ENCODE measurements at places on chromosomes 4 and X.

DNA sequence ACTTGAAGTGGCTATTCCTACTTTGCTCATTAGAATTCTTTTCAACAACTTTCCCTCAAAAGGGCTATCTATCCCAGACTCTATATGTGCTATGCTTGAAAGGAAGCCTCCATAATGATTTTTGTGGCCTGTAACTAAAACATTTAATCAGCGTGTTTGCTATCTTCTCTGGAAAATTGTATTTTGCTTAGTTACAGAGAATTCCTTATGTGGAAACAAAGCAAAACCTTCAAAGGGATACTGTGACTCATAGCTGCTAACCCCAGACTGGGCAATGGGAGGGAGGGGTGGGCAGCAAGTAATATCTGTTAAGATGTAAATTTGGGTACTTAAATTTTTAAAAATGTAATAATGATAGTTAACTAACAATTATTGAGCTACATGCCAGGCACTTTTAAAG is 3.7 kb downstream of the SLC25A14 start:
- DNase-seq, result peak; percentile 11

- no peak for DNase-seq
Measured at GRCh38 chrX:38937926-38938325, 136.7 kb downstream of the MID1IP1 start.

- DNase-seq, result peak; percentile 49
Measured at GRCh38 chrX:111869639-111870034, 6.3 kb upstream of the TRPC5OS start.

- peak; percentile 57 for DNase-seq
Measured at GRCh38 chrX:15930585-15930984, 76.0 kb upstream of the AP1S2 start.

DNA sequence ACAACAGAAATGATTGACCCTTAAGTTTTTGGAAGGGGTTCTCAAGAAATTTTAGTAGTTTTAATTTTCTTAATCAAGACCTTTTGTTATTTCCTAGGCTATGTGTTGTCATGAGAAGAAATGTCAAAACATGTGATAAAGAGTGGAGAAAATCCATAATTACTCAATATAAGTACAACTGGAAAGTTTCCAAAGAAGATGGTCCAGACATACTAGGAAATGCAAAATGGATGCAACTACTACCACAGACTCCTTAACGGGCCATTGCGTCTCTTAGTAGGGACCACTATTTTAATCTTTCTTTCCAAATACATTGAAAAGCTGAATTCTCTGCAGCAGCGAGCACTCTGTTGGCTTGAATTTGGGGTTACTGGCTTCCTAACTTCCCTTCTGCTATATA is 148.8 kb downstream of the NWD2 start:
- DNase-seq, result no peak

GRCh38 chr4:84412062-84412461 is 87.0 kb downstream of the NKX6-1 start:
- DNase-seq, result no peak

GRCh38 chr4:85812776-85813175 is 337.8 kb downstream of the ARHGAP24 start:
- DNase-seq, result peak; percentile 34

DNA sequence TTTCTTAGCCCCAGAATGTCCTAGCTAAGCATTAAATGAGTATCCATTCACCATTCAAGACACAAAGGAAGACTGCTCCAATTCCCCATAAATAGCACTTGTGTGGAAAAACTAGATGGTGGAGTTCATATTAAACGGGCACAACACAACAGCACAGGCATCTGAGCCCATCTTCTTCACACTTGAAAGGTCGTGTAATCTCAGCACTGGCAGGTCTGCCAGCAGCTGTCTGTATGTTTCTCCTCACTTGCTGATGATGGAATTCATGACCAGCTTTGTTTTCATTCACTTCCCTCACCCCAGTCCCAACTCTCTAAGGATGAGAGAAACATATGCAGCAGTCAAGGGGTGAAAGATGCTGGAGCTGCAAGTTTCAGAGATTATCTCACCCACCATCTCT is 148.7 kb downstream of the AFAP1 start:
- DNase-seq, result no peak

GRCh38 chr4:71553605-71554004 is 214.8 kb downstream of the SLC4A4 start:
- peak; percentile 52 for DNase-seq

DNA sequence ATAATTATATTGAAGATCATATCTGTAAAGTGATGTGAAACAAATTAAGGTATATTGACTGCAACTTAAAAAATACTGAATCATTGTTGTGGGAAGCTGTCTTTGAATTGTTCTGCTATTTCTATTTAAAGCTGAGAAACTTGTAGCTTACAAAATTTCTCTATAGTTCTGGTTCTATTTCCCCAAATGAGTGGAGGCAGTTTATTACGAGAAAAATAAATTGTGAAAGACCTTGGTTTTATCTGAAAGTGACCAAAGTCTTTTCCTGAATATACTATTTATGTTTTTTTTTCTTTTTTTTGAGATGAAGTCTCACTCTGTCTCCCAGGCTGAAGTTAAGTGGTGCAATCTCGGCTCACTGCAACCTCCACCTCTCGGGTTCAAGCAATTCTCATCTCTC is 165.4 kb downstream of the SH3BGRL start:
- DNase-seq, result no peak

GRCh38 chr4:28709891-28710290 is 1849.2 kb downstream of the STIM2 start:
- DNase-seq, result peak; percentile 6

- DNase-seq, result no peak
Measured at GRCh38 chrX:96838537-96838936, 45.2 kb upstream of the RPA4 start.

GRCh38 chr4:121200795-121201472 is 36.8 kb upstream of the TNIP3 start:
- DNase-seq, result no peak

DNA sequence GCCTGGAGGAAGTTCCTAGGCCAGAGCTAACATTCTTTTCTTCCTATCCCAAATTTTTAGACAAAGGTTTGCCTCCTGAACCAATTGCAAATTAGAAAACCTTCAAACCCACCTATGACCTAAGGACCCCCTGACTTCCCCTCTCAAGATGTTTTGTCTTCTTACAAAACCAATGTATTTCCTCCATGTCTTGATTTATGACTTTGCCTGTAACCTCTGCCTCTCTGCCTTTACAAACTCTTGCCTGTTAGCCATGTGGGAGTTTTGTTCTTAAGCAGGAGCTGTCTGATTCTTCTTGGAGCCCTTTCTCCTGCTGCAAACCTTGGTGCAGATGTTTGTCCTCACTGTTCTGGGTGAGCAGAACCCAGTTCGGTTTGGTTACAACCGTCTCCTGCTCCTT is 222.3 kb upstream of the BOD1L1 start:
- no peak for DNase-seq

DNA sequence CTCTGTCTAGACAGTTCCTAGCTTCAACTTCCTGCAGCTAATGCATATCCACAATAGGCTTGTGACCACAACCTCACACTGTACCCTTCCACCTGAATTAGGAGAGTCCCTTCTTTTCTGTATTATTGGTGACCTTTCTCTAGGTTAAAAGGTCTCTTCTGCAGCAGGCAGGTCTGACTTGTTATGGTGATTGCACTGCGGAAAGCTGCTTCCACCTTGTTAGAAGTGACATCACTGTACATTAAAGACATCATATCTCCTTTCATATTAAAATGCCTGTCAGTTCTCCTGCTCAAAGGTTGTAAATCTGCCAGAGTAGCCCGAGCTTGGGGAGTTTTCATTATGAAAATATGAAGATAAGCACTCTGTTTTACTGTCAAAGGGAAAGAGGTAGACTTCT is 21.5 kb upstream of the LSM6 start:
- DNase-seq, result no peak

DNA sequence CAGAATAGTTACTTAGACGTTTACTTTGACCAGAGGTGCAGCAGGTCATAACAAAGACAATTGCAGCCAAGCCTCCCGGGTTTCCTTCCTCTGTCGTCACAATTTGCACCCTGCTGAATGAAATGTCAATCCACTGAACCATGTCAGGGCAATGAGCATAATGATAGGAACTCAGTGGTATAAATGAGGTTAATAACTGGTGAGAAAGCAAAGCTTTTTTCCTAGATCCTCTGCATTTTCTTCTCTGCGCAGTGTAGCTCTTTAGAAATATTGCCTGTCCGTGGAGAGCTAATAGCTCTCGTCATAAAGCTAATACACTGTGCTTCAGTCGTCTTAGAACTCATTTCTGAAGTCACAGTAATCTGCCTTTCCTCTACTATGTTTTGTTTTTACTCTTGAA is 1960.1 kb upstream of the ADGRL3 start:
- no peak for DNase-seq

- no peak for DNase-seq
Measured at GRCh38 chr4:173171987-173172386, 3.4 kb downstream of the GALNT7 start.

GRCh38 chr4:39521253-39521919 is 5.9 kb downstream of the UGDH start:
- DNase-seq, result peak; percentile 81

DNA sequence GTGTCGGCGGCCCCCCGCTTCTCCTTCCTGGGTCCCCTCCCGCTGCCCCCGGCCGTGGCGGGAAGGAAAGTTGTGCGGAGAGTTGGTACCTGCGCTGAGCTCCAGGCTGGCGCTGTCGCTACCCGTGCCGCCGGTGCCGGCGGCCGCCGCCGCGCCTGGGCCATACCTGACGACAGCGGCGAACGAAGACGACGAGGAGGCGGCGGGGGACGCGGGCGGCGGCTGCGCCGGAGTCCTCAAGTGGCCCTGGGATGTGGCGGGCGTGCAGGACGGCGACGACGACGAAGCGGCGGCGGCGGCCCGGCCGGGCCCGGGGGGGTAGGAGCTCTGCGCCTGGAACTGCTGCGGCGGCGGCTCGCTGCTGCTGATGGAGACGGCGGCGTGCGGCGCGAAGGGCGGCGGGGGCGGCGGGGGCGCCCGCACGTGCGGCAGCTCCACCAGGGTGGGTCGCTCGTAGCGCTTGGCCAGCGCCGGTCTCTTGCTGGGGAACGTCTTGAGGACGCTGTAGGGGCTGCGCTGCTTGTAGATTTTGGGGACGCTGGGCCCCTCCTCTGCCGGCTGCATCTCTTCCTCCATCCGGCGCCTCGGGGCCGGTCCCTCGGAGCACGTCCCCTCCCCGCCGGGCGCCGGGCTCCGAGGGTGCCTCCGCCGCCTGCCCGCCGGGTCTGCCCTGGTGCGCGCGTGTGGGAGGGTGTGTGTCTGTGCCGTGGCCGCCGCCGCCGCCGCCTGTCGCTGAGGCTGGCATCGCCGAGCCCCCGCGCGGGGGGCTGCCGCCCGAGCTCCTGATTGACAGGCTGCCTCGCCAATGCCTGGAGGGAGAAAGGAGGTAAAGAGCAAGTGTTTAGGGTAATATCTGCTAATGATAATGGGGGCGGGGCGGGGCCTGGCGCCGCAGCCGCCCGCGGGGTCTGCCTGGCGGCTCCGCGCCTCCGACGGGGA is 618 bp downstream of the BEND4 start:
- DNase-seq, result no peak

GRCh38 chrX:25096522-25097045 is 80.8 kb upstream of the ARX start:
- no peak for DNase-seq

GRCh38 chrX:6693051-6693450 is 158.1 kb upstream of the VCX3A start:
- no peak for DNase-seq

GRCh38 chrX:134377537-134377936 is 82.4 kb upstream of the HPRT1 start:
- peak; percentile 31 for DNase-seq

DNA sequence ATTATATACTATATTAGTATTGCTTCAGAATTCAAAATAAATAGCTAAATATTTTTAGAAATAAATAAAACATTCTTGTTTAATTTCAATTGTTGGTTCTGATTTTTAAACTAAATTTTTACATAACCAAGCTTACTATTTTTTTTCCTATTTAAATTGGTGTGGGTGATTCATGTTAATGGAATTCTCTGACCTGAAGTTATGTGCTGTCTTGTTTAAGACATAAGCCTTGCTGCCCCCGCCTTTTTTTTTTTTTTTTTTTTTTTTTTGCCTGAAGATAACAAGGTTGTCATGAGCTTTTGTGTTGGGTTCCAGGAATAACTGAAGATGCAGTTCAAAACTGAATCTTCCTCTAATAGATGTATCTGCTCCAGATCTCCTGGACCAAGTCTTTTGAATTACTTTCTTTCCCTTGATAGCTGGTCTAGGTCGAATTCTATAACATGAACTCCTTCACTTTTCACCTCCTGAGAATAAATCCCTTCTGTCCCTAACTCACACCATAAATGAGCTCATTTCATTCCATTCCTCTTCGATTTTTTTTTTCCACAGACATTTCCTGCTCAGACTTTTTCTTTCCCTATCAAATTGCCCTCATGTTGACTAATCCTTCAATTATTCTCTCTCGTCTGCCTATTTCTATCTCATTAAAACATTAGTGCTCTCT is 261.5 kb upstream of the FTHL17 start:
- DNase-seq, result peak; percentile 83

- peak; percentile 67 for DNase-seq
Measured at GRCh38 chr4:141807103-141807891, 170.9 kb downstream of the IL15 start.

DNA sequence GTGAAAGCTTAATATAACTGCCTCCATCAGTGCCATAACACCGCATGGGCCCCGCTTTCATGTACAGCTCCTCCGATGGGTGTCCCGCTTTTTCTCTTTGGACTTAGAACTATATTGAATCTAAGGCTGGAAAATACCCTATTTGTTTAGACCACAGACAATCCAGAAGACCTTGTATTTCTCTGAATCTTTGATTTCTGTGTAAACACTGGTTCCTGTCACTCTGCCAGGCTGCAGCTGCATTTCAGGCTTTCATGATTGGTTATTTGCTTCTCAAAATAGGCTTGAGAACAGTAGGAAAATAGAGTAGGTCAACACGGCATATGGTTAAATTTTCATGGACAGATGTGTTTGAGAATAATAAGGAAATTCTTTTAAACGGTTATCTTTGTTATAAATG is 80.0 kb downstream of the NWD2 start:
- no peak for DNase-seq

- DNase-seq, result no peak
Measured at GRCh38 chrX:94058728-94059382, 384.8 kb downstream of the FAM133A start.

- DNase-seq, result no peak
Measured at GRCh38 chr4:17517664-17518063, 2.7 kb downstream of the CLRN2 start.

DNA sequence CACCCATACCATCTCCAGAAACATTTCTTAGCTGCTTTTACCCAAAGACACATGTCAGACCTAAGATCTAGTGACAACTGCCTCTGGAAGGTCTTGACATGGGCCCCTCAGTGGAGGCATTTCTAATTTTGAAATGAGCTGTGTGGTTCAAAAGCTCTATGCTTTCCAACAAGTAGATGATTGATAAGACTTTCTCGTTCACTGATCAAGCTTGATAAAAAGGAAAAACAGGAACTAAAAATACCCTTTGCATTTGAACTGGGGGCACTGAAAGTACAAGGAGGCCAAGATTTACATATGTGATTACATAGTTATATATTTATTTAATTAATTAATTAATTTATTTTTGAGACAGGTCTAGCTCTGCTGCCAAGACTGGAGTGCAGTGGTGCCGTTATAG is 61.3 kb upstream of the SCOC start:
- no peak for DNase-seq
